ENCODE measurements at places on chromosomes 1 and 21.
A peak's percentile ranks its signal among the peaks of the same experiment; 100 is the strongest.

DNA sequence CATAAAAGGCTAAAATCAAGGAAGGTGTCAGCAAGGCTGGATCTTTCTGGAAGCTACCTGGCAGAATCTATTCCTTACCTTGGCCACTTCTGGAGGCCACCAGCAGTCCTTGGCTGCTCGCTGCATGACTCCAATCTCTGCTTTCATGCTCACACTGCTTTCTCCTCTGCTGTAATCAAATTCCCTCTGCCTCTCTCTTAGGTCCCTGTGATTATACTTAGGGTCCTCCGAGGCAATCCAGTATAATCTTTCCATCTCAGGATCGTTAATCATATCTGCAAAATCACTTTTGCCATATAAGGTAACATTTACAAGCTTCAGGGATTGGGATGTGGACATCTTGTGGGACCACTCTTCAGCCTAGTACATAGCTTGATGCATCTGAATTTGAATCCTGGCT is 110.7 kb upstream of the IVNS1ABP start:
- DNase-seq, result peak; percentile 30

GRCh38 chr21:14492931-14493330 is 53.2 kb downstream of the SAMSN1 start:
- peak; percentile 15 for DNase-seq

GRCh38 chr1:218665221-218665620 is 320.1 kb downstream of the TGFB2 start:
- peak; percentile 83 for DNase-seq

DNA sequence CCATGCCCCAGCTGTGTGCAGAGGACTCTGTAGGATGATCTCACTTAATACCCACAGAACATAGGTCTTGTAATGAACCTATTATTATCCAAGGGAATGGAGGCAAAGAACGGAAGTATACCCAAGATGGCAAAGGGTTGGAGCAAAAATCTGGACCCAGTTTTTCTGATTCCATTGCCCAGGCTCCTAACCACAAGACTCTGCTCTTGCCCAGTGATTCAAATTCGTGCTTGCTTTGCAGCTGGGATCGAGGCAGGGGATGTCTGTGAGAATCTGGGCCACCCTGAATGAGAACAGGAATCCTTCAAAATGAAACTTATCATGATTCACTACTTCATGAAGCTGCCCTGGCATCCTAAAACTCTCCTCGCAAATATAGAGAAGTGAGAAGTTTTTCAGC is 97.5 kb upstream of the KCNJ6 start:
- no peak for DNase-seq

- DNase-seq, result no peak
Measured at GRCh38 chr21:45836694-45837670, 144.6 kb upstream of the COL6A1 start.

GRCh38 chr1:117143172-117143571 is 21.6 kb upstream of the TRIM45 start:
- DNase-seq, result no peak

- DNase-seq, result peak; percentile 43
Measured at GRCh38 chr1:229596925-229597699, 28.8 kb downstream of the TAF5L start.

GRCh38 chr1:213940947-213941346 is 46.8 kb upstream of the PROX1 start:
- DNase-seq, result no peak

- no peak for DNase-seq
Measured at GRCh38 chr1:96583903-96584302, 137.7 kb upstream of the PTBP2 start.

DNA sequence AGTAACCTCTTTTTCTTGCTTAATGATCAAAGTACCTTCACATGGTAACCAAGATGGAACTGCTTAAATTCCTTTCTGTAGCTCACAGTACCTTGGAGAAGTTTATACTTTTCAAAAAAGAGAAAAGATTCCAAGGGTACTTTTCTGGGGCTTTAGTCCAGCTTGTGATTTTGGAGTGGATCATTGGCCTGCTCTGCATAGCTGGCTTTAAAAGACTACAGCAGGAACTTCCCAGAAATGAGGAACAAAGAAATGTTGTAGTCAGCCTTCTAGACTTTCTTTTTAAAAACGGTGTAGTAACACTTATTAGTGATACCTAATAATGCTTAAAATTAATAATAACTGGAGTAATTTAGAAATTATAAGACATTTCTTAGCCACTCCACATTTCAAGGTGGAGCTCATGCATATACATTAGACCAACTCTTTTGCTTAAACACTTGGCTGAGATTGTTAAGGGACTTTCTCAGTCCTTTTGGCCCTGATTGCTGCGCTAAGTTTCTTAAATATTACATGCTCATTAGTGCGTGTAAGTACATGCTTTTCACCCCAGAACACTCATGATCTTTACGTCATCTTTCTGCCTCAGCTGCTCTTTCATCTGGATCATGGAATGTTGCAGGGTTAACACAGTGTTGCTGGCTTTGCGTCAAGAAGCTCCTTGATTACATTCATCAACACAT is 57.3 kb downstream of the SDCCAG8 start:
- peak; percentile 24 for DNase-seq

GRCh38 chr1:179867493-179868330 is 9.9 kb downstream of the TOR1AIP2 start:
- peak; percentile 45 for DNase-seq

GRCh38 chr1:169364948-169365347 is 2.6 kb downstream of the NME7 start:
- no peak for DNase-seq

DNA sequence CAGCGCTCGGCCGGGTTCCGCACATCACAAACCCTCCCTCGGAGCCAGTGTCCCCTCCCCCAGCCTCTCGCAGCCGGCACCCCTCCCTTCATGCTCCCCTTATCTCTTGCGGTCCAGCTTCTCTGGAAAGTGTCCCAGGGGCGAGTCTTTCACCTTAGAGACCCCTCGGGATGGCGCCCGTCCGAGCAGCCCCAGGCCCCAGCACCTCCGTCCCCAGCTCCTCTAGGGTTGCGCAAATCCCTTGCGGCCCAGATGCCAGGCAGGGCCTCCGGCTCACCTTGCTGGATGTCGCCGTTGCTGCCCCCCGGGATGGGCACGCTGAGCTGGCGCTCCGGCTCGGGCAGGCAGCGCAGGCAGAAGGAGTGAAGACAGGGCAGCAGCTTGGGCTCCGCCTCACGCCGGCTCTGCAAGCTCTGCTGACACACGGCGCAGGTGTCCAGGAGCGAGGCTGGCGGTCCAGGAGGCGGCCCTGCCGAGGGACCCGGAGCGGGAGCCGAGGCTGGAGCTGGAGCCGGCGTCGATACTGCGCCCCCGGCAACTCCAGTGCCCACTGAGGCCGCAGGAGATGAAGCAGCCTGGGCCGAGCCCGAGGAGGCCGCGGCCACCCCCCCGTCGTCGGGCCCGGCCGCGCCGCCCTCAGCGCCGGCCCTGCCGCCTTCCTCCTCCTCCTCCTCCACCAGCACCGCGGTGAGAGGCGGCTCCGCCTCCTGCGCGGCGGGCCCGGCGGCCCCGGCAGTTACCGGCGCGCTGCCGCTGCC is 550 bp downstream of the TRIM33 start:
- DNase-seq, result peak; percentile 37

DNA sequence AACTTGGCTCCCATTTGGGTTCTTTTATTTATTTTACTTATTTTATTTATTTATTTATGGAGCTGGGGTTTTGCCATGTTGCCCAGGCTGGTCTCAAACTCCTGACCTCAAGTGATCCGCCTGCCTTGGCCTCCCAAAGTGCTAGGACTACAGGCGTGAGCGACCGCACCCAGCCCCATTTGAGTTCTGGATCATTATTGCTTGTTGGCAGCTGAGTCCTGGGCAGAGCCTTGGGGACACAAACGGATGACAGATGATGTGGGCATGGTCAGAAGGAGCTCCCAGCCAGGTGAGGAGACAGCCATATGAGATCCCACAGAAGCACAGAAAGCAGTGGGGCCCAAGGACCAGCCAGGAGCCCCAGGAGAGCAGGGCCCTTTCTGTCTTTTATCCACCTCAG is 254.0 kb downstream of the MATN1 start:
- no peak for DNase-seq

DNA sequence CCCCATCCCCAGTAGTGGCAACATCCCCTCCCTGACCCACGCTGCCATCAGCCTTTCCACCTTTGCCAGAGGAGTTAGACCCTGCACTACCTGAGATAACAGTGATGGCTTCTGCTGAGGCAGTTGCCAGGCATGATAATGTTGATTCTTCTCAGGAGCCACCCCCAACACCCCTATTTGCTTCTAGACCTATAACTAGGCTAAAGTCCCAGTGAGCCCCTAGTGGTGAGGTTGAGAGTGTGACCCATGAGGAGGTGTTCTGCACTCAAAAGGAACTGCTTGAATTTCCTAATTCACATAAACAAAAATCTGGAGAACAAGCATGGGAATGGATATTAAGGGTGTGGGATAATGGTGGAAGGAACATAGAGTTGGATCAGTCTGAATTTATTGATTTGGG is 159.6 kb upstream of the COL11A1 start:
- DNase-seq, result no peak

- no peak for DNase-seq
Measured at GRCh38 chr1:84839544-84839943, 53.5 kb downstream of the LPAR3 start.

GRCh38 chr1:21539933-21540332 is 30.7 kb downstream of the ALPL start:
- DNase-seq, result no peak

GRCh38 chr1:7550981-7551380 is 220.1 kb upstream of the VAMP3 start:
- no peak for DNase-seq

GRCh38 chr1:33997127-33998036 is 133.5 kb downstream of the HMGB4 start:
- peak; percentile 58 for DNase-seq

Data from right hindlimb (tissue), 1 donor.